ENCODE measurements at places on chromosomes 6 and 20.

- DNase-seq: no peak
Measured at GRCh38 chr20:44072384-44072783, 114.6 kb downstream of the JPH2 start.

DNA sequence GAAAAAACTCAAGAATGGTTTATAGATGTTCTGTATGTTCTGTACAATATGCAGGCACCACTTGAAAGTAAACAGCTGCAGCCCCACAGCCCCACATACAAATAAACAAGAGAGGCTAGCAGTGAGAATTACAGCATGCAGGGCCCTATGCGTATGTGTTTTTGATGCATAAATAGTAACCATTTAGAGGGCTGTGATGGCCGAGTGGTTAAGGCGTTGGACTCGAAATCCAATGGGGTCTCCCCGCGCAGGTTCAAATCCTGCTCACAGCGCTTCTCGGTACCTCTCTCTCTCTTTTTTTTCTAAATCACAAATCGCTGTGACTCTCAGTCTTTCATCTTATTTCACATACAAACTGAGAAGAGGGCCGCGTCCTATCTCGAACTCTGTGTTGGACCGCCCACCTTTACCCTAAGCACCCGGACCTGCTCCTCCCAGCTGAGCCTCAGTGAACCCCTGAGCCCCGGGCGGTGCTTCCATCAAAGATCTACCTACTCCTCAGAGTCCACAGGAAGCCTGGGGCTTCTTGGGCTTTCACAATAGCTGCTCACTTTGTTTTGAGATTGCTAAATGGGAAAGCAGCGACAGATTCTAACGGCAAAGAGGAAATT lies 37.7 kb upstream of the PRSS16 start:
- no peak for DNase-seq

GRCh38 chr6:13163161-13163944 lies 165.0 kb downstream of the TBC1D7 start:
- no peak for DNase-seq

- DNase-seq: no peak
Measured at GRCh38 chr6:96164802-96165201, 149.0 kb downstream of the FUT9 start.

- no peak for DNase-seq
Measured at GRCh38 chr6:5076931-5077330, 8.2 kb upstream of the PPP1R3G start.

- DNase-seq: no peak
Measured at GRCh38 chr6:31750411-31751022, 10.7 kb downstream of the MSH5 start.

GRCh38 chr6:84460491-84460890 lies 233.0 kb upstream of the CEP162 start:
- no peak for DNase-seq

DNA sequence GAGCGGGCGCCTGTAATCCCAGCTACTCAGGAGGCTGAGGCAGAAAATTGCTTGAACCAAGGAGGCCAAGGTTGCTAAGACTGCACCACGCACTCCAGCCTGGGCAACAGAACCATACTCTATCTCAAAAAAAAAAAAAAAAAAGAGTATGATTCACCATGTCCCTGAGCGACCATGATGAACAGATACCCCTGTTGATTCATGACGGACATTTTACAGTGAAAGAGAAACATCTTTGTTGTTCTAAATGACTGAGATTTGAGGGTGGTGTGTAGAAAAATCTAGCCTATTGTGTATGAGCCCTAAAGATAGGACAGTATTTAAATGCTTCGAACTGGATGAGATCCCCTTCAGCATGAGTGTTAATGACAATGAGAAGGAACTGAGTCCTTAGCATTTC lies 32.8 kb downstream of the RBM24 start:
- no peak for DNase-seq

- no peak for DNase-seq
Measured at GRCh38 chr6:34295721-34296120, 46.9 kb upstream of the SMIM29 start.

DNA sequence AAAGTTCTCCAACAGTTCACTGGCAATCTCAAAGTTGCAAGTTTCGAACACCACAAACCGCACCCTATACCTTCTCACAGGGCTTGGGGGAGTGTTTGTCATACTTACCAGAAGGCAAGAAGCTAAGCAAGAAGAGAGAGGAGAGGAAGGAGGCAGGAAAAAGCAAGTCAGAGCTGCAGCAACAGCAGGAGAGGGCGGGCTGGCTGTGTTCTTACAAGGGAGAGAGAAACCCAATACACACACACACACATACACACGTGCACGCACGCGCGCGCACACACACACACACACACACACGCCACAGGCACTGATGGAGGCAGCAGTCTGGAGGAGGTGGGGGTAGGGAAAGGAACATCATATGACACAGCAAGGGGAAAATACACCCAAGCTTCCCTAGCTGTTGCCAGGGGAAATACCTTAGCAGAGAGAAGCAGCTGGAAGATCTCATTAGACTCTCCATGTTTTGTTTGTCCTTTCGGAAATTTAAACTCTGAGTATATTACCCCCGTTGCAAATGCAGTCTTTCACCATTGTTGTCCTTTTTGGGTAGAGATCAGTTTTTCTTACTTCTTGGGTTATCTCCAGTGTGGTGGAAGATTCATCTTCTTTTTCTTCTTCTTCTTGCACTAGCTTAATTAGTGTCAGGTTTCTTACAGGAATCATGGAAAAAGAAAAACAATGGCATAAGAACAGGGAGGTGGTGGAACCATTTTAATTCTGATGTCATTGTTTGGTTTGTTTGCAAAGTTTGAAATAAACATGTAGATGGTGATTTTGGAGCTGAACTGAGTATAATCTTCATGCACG lies at the start of gene TXLNB:
Gene TXLNB, minus strand, starts transcription at position 186 of the 807 bp plus-strand sequence. CDS start 3,099 bp downstream, outside the sequence.
- peak; percentile 87 for DNase-seq

DNA sequence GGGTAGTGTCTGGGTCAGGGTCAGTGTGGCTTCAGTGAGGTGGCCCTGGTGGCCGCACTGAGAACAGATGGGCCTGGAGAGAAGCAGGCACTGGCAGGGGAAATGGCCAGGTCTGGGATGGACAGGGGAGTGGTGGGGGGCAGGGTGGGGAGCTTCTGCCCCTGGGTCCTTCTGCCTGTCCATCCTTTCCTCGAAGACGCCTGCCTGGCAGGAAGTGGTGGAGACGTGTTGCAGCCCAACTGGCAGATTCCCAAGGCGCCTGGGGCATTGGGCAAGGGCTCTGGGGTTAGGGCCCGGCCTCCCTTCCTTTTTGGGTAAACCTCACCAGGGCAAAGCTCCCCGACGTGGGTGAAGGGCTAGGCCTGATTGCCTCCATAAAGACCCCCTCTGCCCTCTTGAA lies 10.4 kb downstream of the SRC start:
- no peak for DNase-seq

GRCh38 chr20:26208296-26209091 lies 511.8 kb upstream of the ZNF337 start:
- DNase-seq: peak; percentile 44

DNA sequence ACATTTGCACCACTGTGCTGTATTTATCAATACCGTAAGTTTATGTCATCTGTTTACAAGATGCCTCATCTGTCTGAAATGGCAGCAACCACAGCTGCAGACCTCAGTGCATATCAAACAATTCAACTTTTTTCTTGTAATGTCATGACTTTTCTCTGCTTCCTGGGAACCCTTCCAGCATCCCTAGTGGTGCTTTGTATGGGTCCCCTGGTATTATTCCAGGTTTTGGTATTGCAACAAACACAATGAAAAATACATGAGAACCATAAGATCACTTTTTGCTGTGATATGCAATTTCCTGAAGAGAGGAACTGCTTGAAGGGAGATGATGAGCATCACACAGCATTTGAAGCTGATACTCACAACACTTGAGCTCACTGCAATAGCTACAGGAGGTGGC lies 12.0 kb upstream of the TXNDC5 start:
- DNase-seq: no peak

- no peak for DNase-seq
Measured at GRCh38 chr6:6663421-6664135, 75.1 kb downstream of the LY86 start.

DNA sequence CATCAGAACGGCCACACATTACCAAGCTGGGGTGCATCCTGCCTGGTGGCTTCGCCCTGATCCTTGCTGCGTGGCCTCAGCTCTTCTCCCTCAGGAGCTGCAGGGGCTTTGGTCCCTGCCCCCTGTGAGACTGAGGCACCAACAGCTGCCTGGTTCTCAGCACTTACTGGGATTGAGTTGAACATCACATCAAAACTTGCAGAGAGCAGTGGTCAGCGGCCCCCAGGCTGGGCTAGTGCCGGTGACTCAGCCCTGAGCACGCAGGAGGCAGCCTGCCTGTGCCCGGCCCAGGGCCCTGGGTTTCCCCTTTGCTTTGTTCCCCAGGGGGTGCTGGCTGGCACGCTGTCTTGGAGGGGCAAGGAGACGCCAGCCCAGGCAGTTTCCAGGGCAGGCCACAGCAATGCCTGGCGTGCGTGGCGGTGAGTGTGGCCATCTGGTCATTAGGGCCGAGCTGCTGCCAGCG lies 63.3 kb downstream of the DLL1 start:
- no peak for DNase-seq

DNA sequence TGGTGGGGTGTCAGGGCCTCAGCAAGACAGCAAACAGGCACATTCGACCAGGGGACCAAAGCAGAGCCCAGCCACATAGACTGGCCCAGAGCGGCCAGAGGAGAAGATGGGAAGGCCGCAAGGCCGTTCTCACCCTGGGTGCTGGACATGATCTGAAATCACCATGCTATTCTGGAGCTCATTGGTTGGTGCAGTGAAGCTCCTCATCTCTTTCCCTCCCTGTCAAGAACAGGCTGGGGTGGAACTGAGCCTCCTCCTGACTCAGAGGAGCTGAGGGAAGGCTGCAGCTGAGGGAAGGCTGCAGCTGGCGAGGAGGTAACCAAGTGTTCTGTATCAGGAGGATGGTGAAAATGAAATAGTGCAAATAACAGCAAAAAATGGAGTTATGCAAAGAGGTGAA lies 80.0 kb downstream of the AKAP7 start:
- no peak for DNase-seq

DNA sequence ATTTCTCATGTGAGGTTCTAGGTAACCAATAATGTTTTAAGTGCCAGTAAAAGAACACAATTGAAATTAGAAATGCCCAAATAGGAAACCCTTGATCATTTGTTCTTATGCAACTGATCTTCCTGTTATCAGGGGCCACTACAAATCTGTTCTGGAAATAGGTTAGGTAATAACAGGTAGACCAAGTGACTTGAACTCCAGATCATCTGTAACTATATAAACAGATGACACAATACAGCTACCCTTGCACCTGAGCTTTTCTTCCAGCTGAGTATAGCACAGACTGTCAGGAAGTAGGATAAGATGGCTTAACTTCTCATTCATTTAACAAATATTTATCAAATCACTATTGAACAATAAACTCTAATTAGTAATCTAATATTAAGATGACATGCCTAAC lies 52.5 kb downstream of the MAN1A1 start:
- DNase-seq: no peak

- DNase-seq: peak; percentile 12
Measured at GRCh38 chr6:39225543-39225942, 3.7 kb downstream of the KCNK5 start.

- peak; percentile 2 for DNase-seq
Measured at GRCh38 chr20:52824494-52825216, 147.5 kb upstream of the TSHZ2 start.

DNA sequence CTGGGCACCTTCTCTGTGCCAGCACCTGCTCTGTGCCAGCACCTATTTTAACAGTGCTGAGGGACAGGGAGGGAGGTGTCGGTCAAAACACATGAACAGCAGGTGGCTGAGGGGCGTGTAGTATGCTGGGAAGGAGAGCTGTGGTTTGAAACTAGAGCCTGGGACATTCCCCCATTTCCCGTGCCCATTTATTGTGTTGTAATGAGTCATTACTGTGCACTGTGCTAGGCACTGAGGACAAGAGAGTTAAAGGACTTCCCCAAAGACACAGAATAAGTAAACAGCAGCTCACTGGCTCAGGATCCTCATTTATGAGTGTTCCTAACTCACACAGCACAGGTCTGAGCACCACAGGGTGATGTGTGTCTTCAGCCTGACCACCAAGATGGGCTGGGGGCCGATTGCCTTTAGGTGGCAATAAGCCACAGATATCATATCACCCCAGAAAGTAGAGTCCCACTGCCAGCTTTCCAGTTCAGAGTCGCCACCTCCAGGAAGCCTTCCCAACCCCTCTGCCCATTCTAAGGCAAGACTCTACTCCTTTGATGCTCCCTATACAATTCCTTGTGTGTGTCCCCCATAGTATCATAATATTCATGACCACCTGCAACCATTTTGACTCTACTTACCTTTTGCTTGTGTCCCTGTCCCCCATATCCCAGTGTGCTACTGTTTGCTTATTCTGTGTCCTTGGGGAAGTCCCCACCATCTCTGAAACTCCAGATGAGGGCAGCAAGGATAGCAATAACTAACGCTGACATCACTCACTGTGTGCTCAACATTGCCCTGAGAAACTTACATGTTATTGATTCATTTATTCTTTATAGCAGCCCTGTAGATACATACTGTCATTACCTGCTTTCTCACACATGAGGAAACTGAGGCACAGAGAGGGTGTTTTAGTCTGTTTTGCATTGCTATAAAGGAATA lies 87.3 kb downstream of the TOX2 start:
- peak; percentile 27 for DNase-seq

- DNase-seq: no peak
Measured at GRCh38 chr6:100856146-100856545, 25.0 kb downstream of the ASCC3 start.

GRCh38 chr20:9889270-9889981 lies 50.5 kb upstream of the PAK5 start:
- DNase-seq: no peak

DNA sequence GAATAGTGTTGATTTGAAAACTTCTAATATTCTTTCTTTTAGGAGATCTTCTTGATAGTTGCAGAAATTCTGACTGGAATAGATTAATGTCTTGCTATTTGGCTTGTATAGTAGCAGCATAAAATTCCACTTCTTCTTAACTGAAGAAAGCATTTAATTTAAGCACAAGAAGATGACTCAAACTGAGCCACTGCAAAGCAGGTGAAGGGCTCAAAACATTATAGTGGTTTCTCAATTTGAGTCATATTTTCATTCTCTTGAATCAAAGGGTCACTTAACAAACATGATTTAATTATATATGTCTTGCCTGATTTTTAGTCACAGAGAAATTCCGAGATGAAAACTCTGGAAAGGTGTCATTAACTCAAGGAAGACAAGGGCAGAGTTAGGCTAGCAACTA lies 239.3 kb downstream of the ZNF217 start:
- DNase-seq: no peak

GRCh38 chr20:36411861-36412454 lies 105.8 kb downstream of the DLGAP4 start:
- no peak for DNase-seq

- DNase-seq: no peak
Measured at GRCh38 chr6:155273431-155273830, 9.6 kb downstream of the CLDN20 start.

- DNase-seq: no peak
Measured at GRCh38 chr6:51986864-51987263, 100.5 kb downstream of the PKHD1 start.
